ENCODE measurements at places on chromosomes 3 and 15. TPM values are rescaled to one million over a fixed set of nuclear protein-coding genes. Genes with fewer than 3 reads are reported as not detected.

- DNase-seq = no peak
These were observed 6.5 kb upstream of the TBC1D23 start for GRCh38 chr3:100254168-100254777.

GRCh38 chr3:182241766-182242488, 530.2 kb downstream of the SOX2 start:
- DNase-seq = no peak

GRCh38 chr15:66071160-66071920, 182.2 kb downstream of the MEGF11 start:
- no peak for DNase-seq

DNA sequence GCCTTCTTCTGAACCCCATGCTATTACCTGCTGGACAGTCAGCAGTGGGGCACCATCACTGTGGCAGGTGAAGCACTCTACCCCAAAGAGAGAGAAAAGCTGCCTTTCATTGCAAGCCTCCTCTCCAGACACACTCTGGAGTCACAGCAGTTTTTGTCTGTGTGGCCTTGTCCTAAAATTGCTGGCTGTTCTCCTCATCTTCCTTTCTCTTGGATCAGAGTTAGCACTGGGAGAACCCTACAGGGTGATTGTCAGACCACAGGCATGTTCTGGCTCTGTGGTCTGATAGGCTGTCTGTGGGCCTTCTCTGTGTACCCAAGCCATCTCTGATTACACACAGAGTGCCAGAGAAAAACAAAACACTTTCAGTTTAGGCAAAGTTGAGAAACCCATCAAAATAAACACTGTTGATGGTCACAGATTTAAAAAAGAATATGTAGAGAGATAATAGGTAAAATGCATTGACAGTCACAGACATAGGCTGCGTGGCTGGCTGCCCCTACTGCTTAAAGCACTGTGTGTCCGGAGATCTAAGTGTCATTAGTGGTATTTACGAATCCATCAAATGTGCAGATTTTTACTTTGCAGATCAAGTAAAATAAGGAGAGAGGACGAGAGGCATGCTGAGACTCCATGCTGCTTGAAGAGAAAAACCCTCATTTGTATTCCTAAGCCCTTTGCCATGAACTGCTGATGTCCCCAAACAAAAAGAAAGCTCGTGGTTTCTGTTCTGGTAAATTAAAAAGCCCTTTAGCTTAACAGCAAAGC, 689.9 kb downstream of the TUSC7 start:
- DNase-seq = no peak

- no peak for DNase-seq
These were observed 88.8 kb downstream of the HES1 start for GRCh38 chr3:194224471-194225417.

GRCh38 chr3:194937144-194937543, 251.5 kb downstream of the FAM43A start:
- DNase-seq = no peak

- no peak for DNase-seq
These were observed 95.5 kb downstream of the SSR3 start for GRCh38 chr3:156459434-156459833.

GRCh38 chr15:99295840-99296239, 44.6 kb downstream of the LRRC28 start:
- no peak for DNase-seq

- DNase-seq = no peak
These were observed 32.7 kb downstream of the TRANK1 start for GRCh38 chr3:36911990-36912804.

DNA sequence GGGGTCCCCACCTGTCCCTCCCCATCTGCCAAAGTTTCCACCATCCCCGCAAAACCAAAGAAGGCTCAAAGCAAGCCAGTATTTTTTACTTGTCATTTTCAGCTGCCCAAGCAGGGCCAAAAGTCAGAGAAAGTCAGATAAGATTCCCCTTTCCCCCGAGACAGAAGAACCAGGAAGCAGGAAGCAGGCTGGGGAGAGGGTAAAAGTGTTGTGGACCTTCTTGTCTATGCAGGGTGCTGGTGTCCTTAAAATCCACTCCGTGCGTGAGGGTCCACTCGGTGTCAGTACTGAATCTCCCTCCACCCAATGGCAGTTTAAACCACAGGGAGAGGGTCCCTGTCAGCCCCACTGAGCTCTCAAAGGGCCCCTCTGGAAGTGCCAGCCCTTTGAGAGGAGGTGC, 20.2 kb upstream of the RPL32 start:
- no peak for DNase-seq

XCR1 gene
- total RNA-seq = not detected

CATSPER2 gene
- 12.9 TPM for total RNA-seq
